ENCODE measurements at places on chromosomes 3 and 15. TPM values are rescaled to one million over a fixed set of nuclear protein-coding genes. Genes with fewer than 3 reads are reported as not detected.
A peak's percentile ranks its signal among the peaks of the same experiment; 100 is the strongest.

DNA sequence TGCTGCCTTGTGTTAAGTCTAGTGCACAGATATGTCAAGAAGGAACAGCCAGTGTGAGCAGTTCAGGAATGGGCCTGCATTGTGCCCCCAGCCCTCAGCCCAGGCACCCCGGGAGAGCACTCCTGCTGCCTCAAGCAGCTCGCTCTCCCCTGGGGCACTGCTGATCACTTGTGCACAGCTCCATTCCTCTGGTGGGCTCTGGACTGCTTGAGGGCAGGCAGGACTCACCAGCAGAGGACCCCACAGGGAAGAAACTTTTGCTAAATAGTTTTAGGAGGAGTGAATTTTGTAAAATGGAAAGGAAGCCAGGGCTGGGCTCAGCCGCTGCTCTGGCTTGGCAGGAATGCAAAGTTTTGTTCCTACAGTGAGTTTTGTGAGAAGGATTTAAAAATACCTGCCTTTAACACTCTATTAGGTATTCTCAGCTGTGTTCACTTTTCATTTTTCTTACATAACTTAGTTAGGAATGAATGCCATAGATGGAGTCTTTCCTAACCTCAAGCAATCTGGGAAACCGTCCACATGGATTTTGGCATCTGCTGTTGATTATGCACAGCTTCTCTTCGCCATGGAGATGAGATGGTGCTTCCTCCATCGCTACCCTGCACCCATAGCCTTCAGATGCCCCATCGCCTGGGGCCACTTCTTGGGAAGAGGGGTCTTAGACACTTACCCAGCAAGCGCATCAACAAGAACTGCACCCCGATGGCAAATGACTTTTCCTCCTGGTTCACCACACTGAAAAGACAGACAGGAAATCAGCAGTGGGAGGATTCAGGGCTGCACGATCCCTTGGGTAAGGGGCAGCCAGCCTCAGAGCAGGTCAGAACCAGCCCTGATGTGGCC, 42.3 kb upstream of the RAB6B start:
- peak; percentile 12 for DNase-seq

GRCh38 chr15:74621546-74621920, 5.9 kb downstream of the CLK3 start:
- no peak for DNase-seq

GRCh38 chr15:45674677-45675076, 39.8 kb downstream of the SQOR start:
- no peak for DNase-seq

- no peak for DNase-seq
Measured at GRCh38 chr3:100110162-100110561, 4.1 kb downstream of the FILIP1L start.

DNA sequence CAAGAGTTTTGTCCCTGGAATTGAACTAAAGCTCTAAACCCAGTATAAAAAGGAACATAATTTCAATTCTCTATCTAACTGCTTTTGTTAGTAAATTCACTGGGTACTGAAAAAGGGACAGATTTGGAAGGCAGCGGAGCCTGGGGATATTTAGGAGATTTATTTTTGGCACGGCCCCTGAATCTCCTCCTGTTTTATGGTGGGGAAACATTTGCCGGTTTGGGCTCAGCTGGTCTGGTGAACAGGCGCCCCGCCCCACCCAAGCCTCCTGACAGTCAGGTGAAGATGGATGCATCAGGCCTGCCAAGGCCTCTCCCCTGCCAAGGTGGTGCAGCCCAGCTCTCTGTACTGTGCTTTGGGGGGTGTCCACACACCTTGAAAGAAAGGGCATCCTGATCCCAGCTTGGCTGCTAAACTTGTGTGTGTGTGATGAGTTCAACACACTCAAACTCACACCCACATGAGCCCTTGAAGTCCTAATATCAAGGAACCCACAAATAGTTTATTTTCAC, 46.3 kb downstream of the EBLN2 start:
- no peak for DNase-seq

GRCh38 chr3:151538456-151539393, 77.9 kb upstream of the IGSF10 start:
- no peak for DNase-seq

DNA sequence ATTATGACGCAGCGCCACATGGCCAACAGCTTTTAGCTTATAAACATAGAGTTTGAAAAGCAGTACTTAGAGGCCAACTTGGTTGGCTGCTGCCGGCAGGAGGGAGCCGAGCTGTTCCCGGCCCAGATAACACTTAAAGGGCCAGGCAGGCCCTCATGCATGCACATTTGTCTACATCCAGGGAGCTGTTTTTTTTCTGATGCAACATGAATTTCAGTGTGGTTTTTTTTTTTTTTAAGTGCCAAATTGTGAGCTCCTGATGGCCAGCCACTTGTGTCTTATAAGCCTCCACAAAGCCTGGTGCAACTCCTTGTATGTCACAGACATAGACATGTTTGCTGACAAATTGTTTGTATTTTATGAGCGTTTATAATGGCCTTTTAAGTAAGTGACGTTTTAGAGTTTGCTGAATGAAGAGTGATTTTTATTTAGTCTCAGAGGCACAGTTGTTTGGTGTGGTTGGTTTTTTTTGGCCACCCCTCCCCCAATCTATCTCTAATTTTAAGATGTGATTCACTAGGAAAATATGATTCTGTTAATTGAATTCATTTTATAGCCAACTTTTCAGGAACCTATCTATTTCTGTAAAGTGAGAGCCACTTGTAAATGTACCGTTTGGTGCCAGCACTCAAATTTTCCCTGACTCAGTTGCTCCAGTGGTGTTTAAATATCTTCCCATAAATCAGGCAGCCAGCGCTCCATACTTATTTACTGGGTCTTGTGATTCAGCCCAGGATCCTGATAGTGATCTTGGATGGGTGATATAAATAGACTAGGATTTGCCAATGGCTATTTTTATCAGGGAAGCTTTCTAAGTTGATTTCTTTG, 134.3 kb downstream of the VGLL4 start:
- DNase-seq: peak; percentile 81

DNA sequence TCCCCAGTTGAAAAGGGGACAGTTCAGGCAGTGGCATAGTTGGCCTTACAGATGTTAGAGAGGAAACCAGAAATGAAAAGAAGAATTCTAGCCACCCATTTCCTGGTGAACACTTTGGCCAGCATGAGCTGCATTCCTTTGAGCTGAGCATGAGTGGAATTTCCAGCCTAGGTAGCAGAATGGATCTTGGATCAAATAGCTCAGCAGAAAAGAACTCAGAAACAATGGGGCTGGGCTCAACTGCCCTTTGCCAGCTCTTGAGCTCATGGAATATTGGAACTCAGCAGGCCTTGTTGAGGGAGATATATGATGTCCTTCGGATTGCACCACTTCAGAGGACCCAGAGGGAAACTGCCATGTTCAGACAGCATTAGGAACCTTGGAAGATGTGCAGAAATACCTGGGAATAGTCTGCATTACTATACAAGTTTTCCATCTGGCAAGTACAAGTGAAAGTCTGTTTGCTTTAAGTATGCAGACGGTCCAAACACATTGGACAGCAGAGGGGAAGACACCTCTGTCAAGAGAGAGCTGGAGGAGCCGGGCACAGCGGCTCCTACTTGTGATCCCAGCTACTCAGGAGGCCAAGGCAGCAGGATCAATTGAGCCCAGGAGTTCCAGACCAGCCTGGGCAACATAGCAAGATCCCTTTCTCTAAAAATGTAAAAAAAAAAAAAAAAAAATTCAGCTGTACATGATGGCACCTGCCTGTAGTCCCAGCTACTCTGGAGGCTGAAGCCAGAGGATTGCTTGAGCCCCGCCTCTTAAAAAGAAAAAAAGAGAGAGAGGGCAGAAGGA, 3.1 kb upstream of the CDV3 start:
- peak; percentile 30 for DNase-seq

DNA sequence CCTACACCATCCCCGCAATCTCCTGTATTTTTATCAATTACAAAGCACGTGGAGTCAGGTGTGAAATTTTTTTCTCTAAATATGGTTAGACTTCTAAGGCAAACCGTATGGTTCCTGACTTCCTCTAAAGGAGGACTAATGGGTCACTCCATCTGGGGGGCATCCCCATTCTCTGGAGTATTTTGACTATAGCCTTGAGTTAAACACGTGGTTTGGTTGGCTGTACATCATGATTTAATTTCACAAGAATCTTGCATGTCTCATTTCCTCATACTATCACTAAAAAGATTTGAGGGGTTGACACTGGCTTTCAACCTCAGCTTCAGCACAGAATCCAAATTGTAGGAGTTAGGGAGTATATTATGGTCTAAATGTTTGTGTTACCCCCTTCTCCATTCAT, 25.3 kb upstream of the ZNF770 start:
- no peak for DNase-seq

GRCh38 chr3:175726228-175726627, 867.1 kb downstream of the NAALADL2 start:
- DNase-seq: no peak

Gene ADAMTS7
- total RNA-seq: 10.2 TPM

DNA sequence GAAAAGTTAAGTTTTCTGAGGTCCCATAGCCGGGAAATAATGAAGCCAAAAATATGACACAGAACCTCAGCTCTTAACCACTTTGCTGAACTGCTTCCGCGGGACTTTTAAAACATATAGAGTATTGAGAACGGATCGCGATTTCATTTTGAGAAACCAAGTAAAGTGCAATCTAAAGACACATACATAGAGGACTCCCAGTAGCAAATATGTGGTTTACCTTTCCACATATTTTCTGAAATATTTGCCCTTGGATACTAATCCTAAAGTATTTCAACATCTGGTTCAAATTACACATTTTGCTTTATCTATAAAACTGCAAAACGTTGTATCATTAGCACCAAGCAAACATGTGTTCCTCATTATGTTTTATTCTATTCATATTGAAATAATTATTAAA, 776.5 kb downstream of the ROBO2 start:
- no peak for DNase-seq

GRCh38 chr3:150141790-150142326, 171.2 kb upstream of the PFN2 start:
- DNase-seq: no peak

GRCh38 chr3:101685050-101685400, 1.5 kb downstream of the RPL24 start:
- DNase-seq: no peak

Gene DOCK3
- total RNA-seq: 4.1 TPM

Gene C2CD4A
- not detected for total RNA-seq

GRCh38 chr3:98994128-98994762, 92.8 kb upstream of the DCBLD2 start:
- DNase-seq: no peak

DNA sequence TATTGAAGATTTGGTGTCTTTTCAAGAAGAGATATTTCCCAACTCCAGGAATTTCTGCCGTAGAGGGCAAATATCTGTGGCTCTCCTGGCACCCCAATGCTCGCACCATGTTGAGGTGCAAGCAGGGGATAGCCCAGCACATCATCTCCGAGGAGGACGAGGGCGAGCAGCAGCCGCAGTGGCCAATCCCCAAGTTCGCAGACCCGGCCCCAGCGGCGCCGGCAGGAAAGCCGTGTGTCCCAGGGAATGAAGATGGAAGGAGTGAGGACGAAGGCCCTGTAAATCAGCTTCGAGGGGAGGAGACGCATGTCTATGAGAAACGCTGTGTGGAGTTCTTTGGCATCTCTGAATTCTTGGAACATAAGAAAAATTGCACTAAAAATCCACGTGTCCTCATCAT, 213.4 kb upstream of the UBE2E2 start:
- no peak for DNase-seq

- DNase-seq: no peak
Measured at GRCh38 chr3:58266577-58266976, 29.0 kb downstream of the ABHD6 start.

Measured in heart left ventricle (tissue), 16 donors.